ENCODE measurements at places on chromosomes 13 and 19.

- DNase-seq = no peak
Measured at GRCh38 chr19:30790056-30790680, 418.0 kb downstream of the ZNF536 start.

GRCh38 chr19:19064811-19065745 is 1.3 kb downstream of the SLC25A42 start:
- no peak for DNase-seq

DNA sequence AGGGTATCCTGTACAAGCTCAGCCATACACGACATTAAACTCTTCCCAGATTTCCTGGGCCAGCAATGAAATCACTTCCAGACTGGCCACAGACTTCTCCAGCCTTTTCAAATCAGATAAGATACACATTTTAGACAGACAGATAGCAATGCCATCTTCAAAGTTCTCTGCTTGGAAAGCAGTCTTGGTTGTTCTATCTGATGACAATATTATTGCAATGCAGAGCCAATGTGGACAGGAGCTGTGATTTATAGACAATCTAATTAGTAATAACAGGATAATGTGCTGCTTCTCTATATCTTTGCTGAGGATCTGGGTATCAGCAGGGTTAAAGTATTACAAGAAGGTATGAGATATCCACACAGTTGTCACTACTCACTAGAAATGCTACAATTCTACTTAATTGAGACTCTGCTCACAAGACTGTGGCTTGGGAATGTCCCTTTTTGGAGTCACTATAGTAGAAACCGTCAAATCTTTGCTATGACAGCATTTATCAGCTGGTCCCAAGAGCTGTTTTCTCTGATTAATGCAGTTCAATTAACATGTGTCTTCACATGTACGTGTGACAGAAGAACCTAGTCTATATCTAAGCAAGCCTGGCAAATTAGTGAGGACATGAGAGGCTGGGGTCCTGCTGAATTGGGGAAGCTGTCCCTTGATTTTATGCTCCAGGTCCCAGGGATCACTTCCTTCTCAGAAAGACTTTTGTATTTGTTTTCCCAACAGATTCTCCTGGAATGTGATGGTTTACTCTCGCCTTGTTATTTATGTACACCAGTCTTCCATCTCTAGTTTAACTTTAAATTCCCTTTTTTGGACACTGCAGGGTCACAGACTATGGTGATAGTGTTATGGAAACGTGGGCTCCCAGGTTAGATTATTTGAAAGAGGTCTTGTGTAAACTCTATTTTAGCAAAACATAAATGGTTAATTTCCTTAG is 68.8 kb downstream of the COL4A1 start:
- no peak for DNase-seq

DNA sequence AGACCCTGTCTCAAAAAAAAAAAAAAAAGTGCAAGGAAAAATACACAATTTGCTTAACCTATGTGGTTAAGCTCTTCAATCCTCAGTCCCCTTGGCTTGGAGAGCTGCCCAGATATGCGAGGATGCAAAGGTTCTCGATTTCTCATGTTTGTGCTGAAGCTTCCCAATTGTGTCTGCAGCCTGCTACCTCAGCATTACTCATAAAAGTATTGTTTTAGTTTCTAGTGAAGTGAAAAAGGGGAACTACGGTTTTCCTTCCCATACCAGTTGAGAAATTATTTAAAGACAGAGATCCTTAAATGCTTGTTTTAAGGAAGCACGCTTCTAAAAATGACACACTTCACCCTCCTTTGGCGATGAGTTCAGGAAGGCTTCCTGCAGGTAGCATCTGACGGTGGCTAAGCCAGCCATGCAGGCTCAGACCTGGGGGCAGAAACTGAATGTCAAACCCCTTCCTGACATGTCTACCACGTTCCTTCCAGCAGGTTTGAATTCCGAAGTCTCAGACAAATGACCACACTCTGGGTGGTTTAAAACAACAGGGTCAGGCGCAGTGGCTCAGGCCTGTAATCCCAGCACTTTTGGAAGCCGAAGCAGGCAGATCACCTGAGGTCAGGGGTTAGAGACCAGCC is 47.9 kb downstream of the RUBCNL start:
- peak; percentile 97 for DNase-seq

- DNase-seq = no peak
Measured at GRCh38 chr13:80881495-80881894, 540.6 kb upstream of the SPRY2 start.

- no peak for DNase-seq
Measured at GRCh38 chr13:80245162-80245733, 95.7 kb downstream of the SPRY2 start.

GRCh38 chr13:101523154-101524131 is 71.0 kb downstream of the ITGBL1 start:
- DNase-seq = peak; percentile 77

DNA sequence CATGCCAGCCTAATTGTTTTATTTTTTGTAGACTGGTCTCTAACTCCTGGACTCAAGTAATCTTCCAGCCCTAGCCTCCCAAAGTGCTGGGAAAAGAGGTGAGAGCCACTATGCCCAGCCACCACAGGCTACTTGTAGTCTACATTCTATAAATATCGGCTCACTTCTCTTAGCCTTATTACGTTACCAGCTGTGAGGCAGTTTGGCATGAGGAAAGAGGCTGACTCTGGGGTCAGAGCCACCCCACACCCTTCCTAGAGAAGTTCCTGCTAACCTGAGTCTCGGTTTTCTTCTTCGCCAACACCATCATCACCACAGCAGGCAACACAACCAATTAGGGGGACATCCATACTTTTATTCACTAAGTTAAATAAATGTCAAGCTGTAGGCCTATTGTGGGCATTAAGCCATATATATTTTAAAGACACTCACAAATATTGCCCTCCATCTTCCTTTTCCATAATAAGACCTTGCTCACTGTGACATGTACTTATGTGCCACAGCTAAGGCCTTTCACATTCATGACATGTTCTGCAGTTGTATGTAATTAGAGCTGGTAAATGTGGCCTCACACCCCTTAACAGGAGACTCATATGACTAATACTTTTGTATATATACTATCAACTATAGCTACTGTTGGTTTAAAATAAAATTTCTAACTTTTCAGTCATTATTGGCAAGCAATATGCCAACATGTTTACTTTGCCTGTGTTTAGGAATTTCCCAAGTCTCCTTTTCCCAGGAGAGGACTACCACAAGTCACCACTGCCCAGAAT is 5.7 kb downstream of the SLC25A30 start:
- no peak for DNase-seq

- DNase-seq = peak; percentile 16
Measured at GRCh38 chr19:49301165-49301865, 23.7 kb downstream of the SLC6A16 start.

DNA sequence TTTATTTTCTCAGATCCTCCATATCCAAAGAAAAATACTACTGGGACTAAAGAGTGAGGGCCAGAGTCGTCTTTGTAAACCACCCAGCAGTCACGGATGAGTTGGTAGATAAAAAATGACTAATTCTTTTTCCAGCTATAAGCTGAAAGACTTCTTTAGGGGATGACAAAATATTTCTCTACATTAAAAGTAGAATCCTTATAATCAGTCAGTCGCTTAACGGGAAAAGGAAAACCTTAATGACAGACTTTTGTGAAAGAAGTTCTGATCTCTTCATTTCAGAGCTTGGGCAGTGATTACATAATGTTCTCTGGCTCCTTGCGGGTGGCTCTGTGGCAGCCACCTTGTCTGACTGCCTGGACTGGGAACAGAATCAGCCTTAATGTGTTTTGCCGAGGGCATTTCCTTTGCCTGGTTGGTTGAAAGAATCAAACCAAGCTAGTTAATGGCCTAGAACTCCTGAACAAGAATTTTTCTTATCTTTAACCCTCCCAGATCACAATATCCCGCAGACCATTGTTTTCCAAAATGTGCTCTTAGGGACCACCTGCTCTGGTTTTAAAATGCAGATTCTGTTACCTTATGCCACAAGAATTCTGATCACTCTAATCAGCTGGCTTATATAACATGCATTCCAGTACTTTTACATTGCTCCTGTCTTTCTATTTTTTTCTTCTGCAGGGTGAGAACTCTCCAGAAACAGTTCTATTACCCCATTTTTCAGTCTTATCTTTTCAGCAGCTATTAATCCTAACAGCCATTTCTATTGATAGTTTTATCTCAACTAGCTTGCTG is 2.5 kb downstream of the ITM2B start:
- DNase-seq = peak; percentile 48

DNA sequence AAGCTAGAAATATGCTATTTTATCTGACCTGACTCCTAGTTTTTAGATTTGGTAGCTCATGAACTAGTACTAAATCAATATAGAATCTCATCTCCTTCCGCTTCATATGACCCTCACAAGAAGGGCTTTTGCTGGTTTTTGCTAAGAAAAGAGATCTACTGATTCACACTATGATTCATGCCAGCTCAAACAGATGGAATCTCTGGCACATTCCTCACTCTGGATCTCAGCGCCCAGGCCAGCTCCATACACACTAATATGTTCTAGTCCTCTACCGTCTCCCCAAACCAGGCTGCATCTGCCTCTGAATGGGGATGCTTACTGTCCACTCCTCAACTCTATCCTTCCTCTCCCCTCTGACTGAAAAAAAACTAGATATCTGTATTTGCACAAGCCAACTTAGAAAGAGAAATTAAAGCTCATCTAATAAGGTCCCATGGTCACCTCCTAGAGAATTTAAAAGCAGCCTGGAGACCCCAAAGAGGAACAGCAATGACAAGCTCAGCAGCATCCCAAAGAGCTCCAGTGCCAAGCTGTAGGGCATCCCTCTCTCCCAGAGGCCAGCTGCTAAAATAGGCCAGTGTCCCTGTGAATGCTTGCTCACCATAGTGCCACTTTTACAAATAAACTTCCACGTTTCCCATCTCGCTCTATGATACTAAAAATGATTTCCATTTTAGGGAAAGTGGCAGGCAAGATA is 74.9 kb downstream of the LHFPL6 start:
- peak; percentile 94 for DNase-seq

GRCh38 chr13:37685206-37685605 is 86.6 kb upstream of the POSTN start:
- DNase-seq = no peak

GRCh38 chr19:21604351-21604926 is 99.0 kb downstream of the ZNF429 start:
- DNase-seq = peak; percentile 38

Measured in kidney glomerular epithelial cell (primary cell).